HEK293T (cell line): ENCODE measurements at places on chromosomes 4 and X.
A peak's percentile ranks its signal among the peaks of the same experiment; 100 is the strongest.

- DNase-seq: no peak
Measured at GRCh38 chr4:139658185-139658584, 7.4 kb upstream of the MGST2 start.

DNA sequence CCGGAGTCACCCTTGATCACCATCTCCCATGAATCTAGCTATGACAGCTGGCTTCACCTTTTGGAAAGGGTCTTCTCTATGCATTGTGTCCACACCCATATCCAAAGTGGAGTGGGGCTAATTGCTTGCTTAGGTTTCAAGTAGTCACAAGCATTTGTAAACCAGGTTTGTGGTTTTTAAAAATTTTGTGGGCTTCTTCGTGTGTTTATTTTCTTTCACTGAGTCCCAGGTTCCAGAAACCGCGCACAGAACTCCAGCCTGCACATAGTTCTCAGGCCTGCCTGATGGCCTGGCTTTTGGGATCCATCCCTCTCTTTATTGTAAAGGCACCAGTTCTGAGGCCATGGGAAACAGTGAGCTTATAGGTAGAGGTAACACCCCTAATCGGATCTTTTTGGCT lies 70.2 kb upstream of the TLR3 start:
- DNase-seq: no peak

DNA sequence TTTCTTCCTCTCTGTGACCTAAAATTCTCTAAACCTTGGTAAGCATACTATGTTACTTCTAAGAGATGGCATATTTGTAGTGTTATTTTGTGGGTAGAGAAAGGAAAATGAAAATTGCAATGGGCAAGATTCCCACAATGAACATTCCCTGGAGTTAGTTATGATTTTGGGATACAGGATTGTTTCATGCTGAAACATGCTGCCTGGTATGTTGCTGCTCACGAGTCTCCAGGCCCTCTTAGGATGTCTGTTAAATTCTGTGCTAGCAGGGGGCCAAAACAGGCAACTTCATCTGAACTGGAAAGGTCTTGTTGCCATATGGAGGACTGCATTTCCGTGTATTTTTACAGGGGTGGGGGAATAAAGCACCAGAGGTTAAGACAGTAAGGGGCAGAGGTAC lies 18.9 kb upstream of the MSMO1 start:
- no peak for DNase-seq

DNA sequence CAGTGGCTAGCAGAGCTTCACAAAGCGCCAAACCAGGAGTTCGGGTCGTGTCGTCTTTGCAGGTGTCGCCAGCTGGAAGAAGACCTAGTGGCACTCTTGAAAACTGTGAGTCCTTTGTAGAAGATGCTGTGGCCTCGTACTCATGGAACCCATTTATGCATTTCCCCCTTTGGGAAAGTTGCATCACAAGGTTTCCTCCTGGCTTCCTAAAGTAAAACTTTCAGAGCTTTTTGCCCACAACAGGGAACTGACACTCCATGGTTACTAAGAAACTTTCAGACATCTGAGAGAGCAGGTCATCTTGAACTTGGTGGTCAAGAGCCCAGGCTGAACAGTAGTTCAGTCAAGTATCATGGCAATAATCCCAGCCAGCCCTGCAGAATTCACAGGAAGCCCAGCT lies 15.9 kb upstream of the NOCT start:
- DNase-seq: no peak

- no peak for DNase-seq
Measured at GRCh38 chr4:146143888-146144287, 31.6 kb upstream of the LSM6 start.

- DNase-seq: no peak
Measured at GRCh38 chr4:35689870-35690269, 554.4 kb downstream of the ARAP2 start.

- no peak for DNase-seq
Measured at GRCh38 chr4:182434720-182435119, 191.5 kb downstream of the TENM3 start.

DNA sequence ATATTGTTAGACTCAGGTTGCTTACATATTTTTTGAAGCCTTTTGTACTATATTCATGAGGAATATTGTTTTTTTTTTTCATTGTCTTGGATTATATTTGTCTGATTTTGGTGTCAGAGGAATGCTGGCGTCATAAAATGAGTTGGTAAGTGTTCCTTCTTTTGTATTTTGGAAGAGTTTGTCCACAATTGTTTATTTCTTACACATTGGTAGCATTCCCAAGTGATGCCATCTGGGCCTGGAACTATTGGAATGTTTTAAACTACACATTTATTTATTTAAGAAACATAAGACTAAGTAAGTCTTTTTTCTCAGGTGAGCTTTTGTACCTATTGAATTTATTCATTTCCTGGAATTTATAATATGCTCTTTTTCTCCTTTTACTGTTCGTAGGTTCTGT lies 107.6 kb downstream of the LARP1B start:
- DNase-seq: no peak

GRCh38 chrX:51976503-51976902 lies 83.1 kb downstream of the MAGED1 start:
- DNase-seq: no peak

DNA sequence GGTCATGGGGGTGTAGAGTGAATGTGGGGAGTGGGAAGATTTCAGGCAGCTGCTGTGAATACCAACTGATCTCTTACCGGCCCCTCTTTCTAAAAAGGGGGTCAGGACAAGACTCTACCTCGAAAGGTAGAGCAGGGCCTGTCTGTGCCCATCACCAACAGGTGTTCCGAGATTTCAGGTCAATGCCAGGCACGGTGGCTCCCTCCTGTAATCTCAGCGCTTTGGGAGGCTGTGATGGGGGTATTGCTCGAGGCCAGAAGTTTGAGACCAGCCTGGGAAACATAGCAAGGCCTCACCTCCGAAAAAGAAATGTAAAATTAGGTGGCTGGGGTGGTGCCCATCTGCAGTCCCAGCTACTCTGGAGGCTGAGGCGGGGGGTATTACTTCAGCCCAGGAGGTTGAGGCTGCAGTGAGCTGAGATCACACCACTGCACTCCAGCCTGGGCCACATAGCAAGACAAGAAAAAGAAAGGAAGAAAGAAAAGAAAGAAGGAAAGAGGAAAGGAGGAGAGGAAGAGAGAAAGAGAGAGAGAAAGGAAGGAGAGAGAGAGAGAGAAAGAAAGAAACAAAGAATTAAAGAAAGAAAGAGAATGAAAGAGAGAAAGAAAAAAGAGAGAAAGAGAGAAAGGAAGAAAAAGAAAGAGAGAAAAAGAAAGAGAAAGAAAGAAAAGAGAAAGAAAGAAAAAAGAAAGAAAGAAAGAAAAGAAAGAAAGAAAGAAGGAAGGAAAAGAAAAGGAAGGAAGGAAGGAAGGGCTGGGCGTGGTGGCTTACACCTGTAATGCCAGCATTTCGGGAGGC lies 50.1 kb downstream of the CRLF2 start:
- DNase-seq: no peak

DNA sequence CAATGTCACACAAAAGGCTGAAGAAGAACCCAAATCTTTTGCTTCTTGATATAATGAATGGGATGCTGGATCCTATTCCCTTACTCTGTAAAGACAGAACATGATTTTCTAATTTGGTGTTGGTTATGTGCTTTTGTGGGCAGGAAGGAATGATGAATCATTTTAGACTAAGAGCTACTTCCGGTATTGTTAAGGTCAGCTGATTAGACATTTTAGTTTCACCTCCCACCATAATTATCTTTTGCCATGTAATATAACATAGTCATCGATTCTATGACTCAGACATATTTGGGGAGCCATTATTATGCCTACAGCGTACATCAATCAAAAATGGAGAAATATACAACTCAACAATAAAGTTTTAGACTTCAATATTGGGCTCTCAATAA lies 265.3 kb downstream of the ZNF674 start:
- DNase-seq: no peak

DNA sequence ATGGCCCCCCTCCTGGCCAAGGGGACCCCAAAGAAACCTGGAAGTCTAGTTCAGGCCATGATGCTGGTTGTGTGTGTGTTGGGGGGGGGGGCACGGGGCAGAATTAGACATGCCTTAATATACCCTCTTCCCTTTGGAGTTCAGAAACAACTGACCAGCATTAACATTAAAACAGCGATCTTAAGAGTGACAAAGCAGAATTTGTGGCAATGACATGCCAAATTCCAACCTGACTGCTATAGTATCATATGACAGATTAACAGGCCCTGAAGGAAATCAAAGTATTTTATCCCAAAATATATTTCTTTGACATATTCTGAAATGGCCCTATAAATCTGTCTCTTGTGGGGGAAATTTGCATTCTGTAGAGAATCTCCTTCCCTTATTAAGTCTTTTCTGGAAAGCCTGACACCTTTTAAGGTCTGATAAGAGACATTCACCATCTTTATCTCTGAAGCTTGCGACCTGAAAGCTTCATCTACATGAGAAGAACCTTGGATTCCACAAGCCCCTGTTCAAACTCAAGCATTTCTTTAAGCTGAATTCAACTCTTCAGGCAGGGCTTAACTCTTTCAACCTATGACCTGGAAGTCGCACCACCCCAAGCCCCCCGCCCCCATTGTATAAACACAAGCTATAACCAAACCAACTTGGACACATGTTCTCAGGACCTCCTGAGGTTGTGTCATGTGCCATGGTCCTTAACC lies 40.2 kb downstream of the ABCB7 start:
- no peak for DNase-seq

- DNase-seq: no peak
Measured at GRCh38 chrX:120797188-120797851, 78.3 kb downstream of the CT47B1 start.

GRCh38 chr4:16582526-16582925 lies 315.9 kb downstream of the LDB2 start:
- peak; percentile 57 for DNase-seq

DNA sequence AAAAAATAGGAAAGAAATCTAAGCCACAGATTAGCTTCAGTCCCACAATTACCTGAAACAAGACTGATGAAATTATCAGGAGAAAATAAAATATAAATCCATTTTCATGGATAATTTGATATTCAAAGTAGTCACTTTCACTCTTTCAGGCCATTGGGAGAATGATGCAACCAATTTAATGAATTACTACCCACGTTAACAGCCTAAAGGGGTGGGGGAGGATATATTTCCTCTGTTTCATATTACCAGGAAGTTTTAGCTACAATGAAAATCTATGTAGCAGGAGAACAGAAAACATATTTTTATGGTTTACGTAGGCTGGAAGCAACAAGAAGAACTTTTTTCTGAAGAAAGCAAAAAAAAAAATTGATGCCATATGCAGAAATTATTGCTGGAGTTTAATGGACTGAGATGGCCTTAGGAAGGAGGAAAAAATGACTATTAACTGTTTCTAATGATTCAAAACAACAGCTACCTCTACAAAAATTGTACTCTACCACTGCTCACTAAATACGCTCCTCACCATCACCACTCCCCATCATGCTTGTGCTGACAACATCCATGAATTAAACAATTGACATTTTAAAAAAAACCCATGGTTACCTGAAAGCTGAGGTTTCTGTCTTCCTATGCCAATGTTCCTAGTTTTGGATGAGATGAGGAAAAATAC lies 100.9 kb downstream of the CXXC4 start:
- no peak for DNase-seq

- DNase-seq: peak; percentile 5
Measured at GRCh38 chr4:157674699-157675098, 454.2 kb downstream of the GRIA2 start.

- no peak for DNase-seq
Measured at GRCh38 chr4:13524504-13525243, 19.6 kb downstream of the NKX3-2 start.

GRCh38 chr4:93870876-93871458 lies 42.4 kb downstream of the ATOH1 start:
- DNase-seq: peak; percentile 10

DNA sequence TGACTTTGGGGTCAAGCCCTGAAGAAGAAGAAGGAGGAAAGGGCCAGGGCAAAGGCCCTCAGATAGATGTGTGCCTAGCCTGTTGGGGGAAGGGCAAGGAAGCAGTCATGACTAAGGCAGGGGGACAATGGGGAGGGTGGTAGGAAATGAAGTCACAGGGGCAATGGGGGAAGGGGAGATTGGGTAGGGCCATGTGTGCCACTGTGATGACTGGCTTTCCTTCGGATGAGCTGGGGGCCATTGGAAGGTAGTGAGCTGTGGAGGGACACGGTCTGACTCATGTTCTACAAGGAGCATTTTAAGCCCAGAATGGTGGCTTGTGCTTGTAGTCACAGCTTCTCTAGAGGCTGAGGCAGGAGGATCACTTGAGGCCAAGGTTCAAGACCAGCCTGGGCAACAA lies 642.0 kb downstream of the MID1IP1 start:
- DNase-seq: no peak

GRCh38 chr4:7608046-7608445 lies 173.3 kb upstream of the PSAPL1 start:
- no peak for DNase-seq

- DNase-seq: no peak
Measured at GRCh38 chr4:158796370-158797140, 27.7 kb downstream of the FNIP2 start.

- DNase-seq: no peak
Measured at GRCh38 chrX:133151336-133151735, 54.4 kb upstream of the USP26 start.

DNA sequence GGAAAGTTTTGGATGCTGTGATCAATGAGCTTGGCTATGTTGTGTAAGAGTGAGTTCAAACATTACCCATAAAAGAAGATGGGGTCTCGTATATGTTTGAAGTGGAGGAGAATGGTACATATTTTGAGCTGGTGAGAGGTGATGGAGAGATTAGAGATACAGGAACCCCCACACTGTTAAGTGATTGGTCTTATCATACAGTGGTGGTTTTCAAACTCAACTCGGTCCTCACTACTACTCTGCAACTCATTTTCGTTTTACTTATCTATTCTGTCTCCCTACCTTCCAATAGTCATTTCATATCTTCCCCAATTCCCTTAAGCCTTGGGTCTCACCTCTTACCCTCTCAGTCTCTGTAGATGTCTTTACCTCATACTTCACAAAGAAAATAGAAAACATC lies 16.4 kb upstream of the TNIP3 start:
- DNase-seq: no peak

DNA sequence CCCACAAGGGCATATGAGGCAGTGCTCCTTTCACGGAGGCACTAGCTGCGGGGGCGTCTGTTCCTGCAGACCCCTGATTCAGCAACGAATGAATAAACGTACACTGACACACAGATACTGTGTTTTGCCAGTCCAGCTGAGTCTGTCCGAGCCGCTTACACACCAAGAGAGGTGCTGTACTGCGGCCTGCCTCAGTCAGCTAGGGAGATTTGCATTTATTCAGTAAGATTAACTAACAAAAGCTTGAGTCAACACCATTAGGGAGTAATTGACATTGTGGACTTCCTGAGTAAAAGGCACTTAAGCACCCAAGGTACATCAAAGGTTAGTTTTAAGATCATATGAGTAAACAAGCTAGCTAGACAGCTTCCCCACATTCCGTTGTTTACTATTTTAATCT lies 31.0 kb upstream of the BEX4 start:
- DNase-seq: no peak

GRCh38 chr4:22941688-22942375 lies 249.1 kb downstream of the GBA3 start:
- DNase-seq: no peak

DNA sequence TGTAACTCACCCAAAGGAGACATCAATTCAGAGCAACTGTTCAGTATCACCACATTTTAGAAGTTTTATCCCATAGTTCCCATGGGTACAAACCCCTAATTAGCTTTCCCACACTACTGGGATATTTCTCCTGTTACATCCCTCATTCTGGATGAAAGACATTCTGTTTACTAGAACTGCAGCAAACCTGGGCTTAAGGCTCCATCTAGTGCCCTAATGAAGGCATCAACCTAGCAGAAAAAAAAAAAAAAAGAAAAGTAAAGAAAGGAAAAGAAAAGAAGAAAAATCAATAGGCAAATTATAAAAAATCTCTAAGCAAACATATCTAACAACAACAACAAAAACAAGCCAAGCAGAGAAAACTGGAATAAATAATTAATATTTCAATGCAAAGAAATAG lies 133.7 kb upstream of the CPXCR1 start:
- peak; percentile 7 for DNase-seq
